Chondrocyte (in vitro differentiated cells): ENCODE measurements at places on chromosomes 12 and 14.

- DNase-seq: no peak
These were observed 180.0 kb upstream of the C14orf180 start for GRCh38 chr14:104399432-104400155.

GRCh38 chr14:94816113-94816512 is 46.2 kb upstream of the GSC start:
- DNase-seq: no peak

GRCh38 chr14:76090616-76091391 is 60.9 kb upstream of the GPATCH2L start:
- DNase-seq: no peak

- no peak for DNase-seq
These were observed 42.1 kb downstream of the CCDC91 start for GRCh38 chr12:28232211-28232928.
